ENCODE measurements at places on chromosomes 2 and 18.
A peak's percentile ranks its signal among the peaks of the same experiment; 100 is the strongest.

- no peak for DNase-seq
Measured at GRCh38 chr2:134778372-134778771, 59.6 kb upstream of the TMEM163 start.

DNA sequence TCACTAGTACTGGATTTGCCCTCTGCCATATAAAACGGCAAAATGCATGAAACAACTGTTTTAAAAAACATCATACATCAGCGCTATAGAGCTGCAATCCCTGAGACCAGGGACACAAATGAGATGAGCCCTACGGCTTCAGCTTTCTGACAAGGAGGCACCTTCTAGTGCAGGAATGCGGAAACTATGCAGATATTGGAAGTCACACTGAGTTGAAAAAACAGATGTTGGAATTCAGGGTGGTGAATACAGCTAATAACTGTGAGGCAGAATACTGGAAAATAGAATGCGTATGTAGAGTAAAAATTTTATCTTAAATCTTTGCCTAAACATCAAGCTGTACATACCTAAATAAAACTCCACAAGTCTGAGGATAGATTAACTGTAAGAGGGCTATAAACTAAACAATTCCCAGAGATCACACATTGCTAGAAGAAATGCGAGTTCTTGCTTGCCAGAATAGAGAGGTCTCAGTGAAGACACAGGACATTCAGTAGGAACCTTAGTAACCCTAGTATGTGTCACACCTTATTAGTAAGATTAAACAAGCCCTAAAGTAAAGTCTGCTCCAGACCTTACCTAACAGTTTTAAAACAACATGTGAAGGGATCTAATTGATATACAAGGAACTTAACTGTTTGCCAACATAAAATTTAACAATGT lies 541.4 kb upstream of the DDX18 start:
- DNase-seq = no peak

GRCh38 chr2:19711470-19712372 lies 190.1 kb downstream of the TTC32 start:
- DNase-seq = peak; percentile 85

DNA sequence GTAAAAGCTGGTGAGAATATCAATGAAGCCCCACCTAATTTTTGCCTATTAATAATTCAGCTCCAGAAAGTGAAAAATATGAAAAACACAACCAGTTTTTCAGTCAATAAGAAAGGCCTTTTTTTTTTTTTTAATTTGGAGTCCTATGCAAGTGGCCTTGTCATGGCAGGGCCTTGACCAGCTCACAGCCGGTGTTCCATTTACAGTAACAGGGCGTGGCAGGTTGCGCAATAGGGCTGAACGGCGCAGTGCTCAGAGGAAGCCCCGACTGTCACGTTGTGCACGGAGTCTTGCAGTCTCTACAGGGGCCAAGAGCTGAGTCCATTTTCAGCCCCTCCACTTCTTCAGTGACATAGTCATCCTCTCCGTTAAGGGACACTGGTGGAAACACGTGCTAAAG lies 184.1 kb upstream of the FN1 start:
- peak; percentile 54 for DNase-seq

Data from fibroblast of villous mesenchyme (primary cell).